ENCODE measurements at places on chromosomes 13 and 19.

DNA sequence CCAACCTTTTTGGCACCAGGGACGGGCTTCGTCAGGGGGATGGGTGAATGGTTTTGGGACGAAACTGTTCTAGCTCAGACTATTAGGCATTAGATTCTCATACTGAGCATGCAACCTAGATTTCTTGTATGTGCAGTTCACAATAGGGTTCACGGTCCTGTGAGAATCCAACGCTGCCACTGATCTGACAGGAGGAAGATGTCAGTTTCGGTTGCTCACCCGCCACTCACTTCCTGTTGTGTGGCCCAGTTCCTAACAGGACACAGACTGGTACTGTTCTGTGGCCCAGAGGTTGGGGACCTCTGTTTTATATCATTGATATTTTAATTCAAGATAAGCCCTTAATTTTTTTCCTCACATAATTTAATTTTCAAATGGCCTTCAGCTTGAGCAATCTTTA, 26.7 kb upstream of the TDRD3 start:
- DNase-seq = no peak

DNA sequence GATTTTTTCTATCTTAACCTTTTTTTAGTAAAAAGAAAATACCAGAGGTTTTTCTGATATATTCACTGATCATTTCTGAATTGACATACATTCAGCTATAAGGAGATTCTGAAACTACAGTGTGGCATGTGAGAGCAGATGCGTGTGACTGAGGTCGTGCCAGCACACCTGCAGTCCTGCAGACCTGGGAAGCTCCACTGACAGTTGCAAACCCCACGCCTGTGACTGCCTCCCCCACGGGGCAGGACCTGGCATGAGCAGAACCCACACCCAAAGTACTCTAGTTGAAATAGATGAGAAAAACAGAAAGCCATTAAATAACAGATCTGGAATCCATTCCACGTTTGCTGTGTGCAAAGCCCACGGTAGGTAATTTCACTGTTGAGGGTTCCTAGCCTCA, 80.7 kb downstream of the TEX29 start:
- no peak for DNase-seq

GRCh38 chr13:59771272-59771671, 392.5 kb downstream of the DIAPH3 start:
- DNase-seq = peak; percentile 20

GRCh38 chr19:14540741-14541525, 11.5 kb downstream of the TECR start:
- no peak for DNase-seq

- DNase-seq = no peak
Observed at GRCh38 chr13:94858856-94859255, 146.5 kb upstream of the SOX21 start.

GRCh38 chr13:29497137-29497654, 98.3 kb downstream of the SLC7A1 start:
- DNase-seq = peak; percentile 55

GRCh38 chr19:43628646-43629326, 9.4 kb upstream of the ZNF428 start:
- DNase-seq = no peak

DNA sequence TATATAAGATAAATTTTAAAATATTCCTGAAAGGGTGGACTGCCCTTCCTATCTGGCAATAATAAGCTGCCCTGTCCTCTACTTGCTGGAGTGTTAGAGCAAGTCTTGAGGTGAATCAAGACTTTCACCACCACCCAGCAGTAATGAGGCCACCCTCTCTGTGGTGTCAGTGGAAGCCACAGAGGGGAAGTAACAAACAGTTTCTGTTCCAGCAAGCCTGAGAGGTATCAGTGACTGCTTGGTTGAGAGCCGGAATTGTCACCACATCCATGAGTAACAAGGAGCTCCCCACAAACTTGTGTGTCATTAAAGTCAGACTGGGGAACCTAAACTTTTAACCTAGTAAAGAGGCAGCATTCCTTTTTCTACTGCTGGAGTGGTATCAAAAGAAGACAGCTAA, 532.7 kb upstream of the SPRY2 start:
- DNase-seq = no peak

GRCh38 chr13:24351423-24351822, 42.0 kb downstream of the C1QTNF9 start:
- no peak for DNase-seq

DNA sequence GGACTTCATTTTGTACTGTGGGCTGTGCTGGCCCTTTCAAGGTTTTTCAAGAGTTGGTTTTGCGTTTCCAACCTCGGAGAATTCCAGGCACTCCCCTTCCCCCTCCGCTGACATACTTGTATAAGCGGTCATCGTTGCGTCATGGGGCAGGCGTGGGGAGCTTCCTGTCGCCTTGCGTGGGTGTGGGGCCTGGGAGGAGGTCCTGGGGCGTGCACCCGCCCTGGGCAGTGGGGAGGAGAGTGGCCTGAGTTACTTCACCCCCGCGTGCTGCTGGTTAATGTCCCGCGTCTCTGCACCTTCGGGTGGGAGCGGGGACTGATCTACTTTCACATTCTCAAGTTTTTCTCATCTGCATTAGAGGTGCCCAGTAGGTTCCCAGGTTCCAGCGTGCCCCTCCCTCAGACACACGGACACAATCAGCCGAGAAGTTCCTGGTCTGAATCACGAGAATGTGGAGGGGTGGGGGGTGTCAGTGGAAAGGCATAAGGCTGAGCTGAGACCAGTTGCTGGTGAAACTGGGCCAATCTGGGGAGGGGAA, 4.1 kb downstream of the IER2 start:
- peak; percentile 64 for DNase-seq

DNA sequence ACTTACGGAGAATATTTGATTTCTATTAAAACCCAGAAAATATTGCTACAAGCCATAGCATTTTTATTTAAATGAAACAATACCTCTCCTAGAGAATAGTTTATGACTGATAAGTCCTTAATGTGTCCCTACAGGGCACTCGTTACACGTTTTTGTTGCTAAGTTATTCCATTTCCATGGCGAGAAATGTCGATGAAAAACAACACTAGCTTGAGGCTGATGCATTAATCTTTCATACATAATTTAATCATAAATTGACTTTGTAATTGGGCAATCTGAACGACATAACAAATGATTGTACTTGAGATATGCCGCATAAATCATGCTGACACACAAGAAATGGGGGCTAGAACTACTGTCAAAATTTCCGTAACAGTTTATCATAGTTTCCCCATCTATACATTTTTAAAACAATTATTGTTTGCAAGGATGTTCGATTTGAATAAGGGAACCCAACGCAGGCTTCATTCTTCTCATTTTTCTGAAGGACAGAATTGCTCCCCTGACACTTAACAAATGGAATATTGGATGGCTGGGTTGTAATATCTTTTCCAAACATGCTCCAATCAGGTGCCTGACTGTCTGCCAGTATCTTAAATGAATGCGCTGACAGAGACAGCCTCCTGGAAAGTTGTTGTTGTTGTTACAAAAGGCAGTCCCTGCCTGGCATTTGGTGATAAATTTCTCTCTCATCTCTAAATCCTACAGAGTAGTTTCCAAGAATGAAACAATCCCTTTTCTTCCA, 61.9 kb downstream of the FLT1 start:
- no peak for DNase-seq

GRCh38 chr19:52345162-52345561, 9.1 kb downstream of the ZNF610 start:
- no peak for DNase-seq

GRCh38 chr19:19630062-19630414, 2.0 kb upstream of the LPAR2 start:
- DNase-seq = no peak

DNA sequence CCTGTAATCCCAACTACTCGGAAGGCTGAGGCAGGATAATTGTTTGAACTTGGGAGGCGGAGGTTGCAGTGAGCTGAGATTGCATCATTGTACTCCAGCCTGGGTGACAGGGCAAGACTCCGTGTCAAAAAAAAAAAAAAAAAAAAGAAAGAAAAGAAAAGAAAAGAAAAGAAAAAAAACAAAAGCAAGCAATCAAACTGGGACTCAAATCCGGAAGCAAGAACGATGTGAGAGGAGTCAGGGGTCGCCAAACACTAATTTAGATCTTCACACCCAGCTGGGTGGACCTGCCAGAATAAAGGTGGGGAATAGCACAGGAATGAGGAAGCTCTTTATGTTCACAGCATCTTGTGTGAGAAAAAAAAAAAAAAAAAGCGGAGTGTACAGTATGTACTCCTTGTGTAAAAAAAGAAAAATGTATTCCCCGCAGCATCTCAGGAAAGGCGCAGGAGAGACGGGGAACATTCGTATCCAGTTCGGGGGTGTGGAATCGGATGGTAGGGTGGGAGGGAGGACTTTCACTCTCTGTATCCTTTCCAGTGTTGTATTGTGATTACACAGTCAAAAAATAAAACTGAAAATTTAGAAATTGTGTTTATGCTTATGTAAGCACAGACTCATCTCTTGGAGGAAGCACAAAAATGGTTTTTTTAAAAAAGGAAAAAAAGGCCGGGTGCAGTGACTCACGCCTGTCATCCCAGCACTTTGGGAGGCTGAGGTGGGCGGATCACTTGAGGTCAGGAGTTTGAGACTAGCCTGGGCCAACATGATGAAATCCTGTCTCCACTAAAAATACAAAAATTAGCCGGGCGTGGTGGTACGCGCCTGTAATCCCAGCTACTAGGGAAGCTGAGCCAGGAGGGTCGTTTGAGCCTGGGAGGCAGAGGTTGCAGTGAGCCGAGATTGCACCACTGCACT, 7.6 kb downstream of the DNAJB1 start:
- DNase-seq = no peak

GRCh38 chr13:51249770-51250741, 27.9 kb downstream of the FAM124A start:
- no peak for DNase-seq
